ENCODE measurements at places on chromosomes 12 and 14.

- DNase-seq = peak; percentile 9
Observed at GRCh38 chr14:33839193-33840076, 111.4 kb downstream of the EGLN3 start.

GRCh38 chr12:19833775-19834501, 394.6 kb downstream of the AEBP2 start:
- no peak for DNase-seq

GRCh38 chr12:21571046-21571445, 33.6 kb downstream of the GYS2 start:
- DNase-seq = no peak

DNA sequence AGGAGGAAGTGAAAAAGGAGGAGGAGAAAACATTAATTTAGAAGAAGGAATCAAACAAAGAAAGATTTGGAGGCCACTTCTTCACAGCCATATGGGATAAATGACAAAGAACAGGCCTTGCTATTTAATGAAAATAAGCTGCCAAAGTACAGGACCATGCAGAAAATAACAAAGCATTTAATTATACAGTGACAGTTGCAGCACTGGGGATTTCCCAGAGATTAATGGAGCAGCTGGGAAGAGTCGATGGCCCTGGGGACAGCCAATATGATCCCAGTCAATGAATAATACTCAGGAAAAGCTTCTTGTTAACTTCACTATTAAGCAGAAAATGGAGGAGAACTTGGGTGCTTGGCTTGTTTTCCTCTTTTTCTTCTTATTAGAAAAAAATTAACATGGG, 34.6 kb downstream of the RERG start:
- DNase-seq = no peak

DNA sequence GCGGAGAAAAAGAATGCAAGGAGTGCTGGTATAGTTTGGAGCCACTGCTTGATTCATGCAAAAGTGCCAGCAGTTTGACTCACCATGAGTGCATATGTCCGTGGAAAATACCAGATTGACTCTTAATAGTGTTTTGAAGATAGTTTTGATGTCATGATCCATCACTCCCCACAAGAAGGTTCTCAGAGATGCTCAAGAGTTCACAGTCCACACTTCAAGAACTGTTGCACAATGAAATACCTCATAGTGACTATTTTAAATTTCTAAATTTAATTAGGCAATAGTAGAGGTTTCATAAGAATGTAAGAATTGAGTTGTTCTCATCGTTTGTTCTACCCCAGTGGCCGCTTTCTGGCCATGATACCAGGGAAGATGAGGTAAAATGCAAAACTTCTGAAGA, 286.6 kb upstream of the RGS6 start:
- no peak for DNase-seq

- peak; percentile 21 for DNase-seq
Observed at GRCh38 chr12:34218193-34219045, 196.1 kb downstream of the ALG10 start.

DNA sequence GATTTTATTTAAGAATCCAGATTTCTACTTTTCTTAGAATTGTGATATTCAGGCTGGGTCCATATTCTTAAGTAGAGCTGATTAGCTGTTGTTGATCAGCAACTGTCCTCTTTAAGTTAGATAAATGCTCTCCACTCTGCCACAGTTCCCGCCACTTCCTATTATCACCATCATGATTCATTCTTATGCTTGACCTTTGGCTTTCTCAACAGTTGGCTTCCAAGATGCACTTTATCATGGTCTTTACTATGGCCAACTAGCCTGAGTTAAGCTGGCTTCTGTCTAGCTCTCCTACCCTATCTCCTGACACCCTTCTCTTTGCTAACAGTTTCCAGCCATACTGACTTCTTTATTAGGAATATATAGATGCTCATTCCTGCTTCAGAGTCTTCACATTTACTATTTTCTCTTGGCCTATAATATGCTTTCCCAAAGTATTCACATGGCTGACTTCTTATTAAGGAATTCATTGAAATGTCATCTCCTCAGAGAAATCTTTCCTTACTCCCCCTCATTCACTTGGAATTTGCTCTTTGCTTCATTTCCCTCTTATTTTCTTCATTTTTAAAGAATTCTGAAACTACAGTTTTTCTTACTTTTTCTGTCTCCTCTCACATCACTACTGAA, 149.0 kb upstream of the IGF1 start:
- no peak for DNase-seq

GRCh38 chr12:124761871-124762270, 101.8 kb downstream of the SCARB1 start:
- no peak for DNase-seq

GRCh38 chr12:104213952-104214351, 1.6 kb upstream of the TXNRD1 start:
- no peak for DNase-seq

GRCh38 chr12:57571926-57572762, 18.8 kb upstream of the PIP4K2C start:
- DNase-seq = no peak

DNA sequence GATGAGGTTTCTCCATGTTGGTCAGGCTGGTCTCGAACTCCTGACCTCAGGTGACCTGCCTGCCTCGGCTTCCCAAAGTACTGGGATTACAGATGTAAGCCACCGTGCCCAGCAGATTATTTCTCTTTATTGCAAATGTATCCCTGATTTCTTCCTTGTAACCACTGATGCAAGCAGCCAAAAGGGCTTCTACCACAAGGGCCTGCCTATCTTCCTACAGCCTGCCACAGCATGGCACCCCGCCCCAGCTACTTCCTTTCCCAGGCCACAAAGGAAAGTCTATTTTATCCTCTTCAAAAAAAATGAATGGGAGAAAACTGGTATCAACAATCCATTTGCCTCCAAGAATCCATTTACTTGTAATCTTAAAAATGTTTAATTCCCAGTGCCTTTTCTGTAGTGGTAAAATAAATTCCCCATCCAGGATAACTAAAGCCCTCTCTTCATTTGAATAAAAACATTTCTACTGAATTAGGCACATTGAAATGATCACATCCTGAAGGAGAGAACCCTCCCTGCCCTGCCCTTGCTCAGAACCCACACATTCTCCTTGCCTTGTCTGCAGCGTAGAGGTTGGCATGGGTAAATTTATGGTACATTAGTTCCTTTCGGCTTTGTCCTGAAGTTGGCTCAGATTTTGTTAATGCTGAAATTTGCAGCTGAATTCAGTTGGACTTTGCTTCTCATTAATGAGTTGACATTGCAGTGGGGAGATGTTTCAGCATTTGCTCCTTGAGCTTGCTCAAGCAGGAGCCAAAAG, 19.2 kb downstream of the GPHB5 start:
- no peak for DNase-seq

- no peak for DNase-seq
Observed at GRCh38 chr12:68497702-68498101, 113.0 kb upstream of the RAP1B start.

- DNase-seq = no peak
Observed at GRCh38 chr12:29943683-29944082, 159.9 kb upstream of the TMTC1 start.

DNA sequence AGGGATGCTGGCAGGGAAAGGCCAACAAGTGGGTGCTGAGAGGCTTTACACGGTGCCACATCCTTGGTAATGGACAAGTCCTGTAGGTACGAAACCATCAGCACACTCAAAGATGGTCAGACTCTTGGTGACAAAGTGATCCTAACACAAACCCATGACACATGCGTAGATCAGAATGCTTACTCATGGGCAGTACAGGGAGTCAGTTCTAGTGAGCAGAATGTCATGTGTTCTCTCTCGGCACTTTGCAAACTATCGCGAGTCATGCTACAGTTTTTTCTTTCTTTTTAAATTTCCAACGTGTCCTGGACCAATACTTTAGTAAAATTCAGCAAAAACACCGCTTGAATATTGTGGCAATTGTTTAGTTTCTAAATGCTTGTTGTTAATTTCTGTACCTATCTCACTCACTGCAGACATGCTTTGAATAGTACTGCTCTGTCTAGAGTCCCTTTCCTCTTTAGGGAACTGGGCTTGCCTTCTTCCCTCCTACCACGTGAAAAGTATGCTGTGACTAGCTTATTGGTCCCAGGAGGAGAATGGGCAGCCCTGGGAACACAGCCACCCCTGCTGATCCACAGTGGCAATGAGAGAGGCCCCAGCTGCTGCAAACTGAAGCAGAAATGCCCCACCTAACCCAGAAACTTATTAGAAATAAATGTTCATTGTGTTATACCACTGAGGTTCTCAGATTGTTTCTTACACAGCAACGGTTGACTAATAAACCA, 62.4 kb downstream of the UBR7 start:
- DNase-seq = no peak

DNA sequence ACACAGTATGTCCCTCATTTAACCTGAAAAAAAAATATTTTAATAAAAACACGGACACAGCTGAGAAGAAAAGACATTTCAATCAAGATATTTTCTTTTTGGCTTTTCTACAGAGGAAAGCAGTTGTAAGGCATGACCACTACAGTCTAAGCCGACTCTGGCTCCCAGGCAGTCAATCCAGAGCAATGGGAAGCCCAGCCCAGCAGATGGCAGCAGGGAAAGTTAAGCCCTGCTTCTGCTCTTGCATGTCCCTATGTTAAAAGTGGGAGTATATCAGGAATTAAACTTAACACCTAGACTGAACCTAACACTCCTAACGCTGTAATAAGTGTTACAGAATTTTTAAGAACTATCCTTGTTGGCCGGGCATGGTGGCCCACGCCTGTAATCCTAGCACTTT, 19.5 kb upstream of the HAL start:
- no peak for DNase-seq

GRCh38 chr14:98325761-98326160, 946.2 kb downstream of the BCL11B start:
- DNase-seq = no peak

DNA sequence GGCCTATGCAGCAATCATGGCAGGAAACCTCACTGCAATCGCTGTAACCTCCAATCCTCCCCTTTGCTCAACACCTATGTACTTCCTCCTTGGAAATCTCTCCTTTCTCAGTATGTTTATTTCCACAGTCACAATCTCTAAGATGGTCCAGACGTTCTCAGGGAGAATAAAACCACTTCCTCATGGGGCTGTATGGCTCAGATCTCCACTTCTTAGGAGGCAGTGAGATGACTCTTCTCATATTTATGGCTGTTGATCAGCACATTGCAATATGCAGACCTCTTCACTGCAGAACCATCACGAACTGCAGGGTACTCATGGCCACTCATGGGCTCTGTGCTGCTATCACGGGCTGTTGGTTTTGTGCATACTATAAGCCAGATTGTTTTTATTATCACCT, 17.1 kb upstream of the OR4K17 start:
- DNase-seq = no peak

DNA sequence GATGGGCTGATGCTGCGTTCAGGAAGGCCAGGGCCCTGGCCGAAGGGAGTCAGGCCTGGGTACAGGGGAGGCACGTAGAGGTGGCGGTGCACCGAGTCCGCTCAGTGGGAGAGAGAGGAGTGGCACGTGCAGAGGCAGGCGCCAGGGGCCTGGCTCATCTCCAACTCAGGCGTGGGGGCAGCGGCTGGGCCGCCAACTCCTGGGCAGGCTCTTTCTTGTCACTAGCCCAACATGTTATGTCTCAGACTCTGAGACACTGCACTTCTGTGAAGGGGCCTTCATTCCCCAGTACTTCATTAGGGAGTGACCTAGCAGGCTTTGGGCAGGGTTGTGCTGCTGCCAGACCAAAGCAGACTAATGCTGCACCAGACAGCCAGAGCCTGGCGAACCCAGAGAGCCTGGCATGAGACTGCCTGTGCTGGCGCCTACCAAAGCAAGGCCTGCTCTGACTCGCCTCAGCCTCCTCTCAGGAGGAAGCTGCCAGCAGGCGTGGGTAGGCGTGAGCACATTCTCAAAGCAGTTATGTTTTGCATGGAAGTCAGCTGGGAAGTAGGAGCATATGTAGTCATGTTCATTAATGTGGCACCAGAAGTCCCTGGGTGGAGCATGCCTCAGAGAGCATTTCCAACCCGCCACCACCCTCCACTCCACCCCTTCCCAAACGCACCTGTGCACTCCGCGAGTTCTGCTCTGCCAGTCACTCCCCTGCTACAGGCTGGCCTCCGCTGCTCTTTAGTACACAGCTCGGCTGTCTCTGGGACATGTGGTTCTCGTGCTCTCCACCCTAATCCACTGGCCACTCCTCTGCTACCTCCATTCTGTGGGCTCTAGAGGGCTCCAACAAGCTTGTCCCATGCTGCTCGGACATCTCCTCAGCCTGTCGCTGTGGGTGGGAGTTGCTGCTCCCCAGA, 9.7 kb downstream of the CKB start:
- DNase-seq = no peak

GRCh38 chr12:66163289-66163688, 6.5 kb downstream of the TMBIM4 start:
- no peak for DNase-seq

GRCh38 chr12:30969606-30970395, 43.3 kb downstream of the TSPAN11 start:
- DNase-seq = no peak

GRCh38 chr12:13597837-13598236, 383.6 kb downstream of the GRIN2B start:
- no peak for DNase-seq

DNA sequence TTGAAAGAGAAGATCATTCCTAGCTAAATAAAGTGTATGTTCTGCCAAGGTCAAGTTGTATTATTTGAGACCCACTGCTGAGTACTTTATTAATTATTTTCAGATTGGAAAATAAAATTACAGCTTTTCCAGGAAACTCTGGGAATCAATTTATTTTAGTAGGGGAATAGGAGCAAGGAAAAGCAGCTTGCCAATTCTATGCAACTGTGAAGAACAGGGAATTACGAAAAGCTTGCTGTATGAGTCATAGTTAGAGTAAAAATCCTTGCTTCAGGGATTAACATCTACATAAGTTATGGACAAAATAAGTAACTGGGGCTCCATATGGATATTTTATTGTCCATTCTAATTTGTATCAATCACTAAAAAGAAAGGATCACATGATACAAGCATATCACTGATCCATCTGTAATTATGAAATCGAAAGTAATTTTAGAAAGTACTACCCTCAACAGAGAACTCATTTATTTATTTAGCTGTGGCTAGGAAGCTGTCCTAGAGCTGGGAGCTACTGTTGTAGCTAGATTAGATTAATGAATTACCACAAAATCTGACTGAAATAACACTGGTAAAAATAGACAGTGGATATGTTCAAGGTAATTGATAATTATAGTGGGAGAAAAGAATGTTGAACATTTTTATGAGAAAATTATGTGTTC, 303.5 kb upstream of the NPAS3 start:
- DNase-seq = no peak

- no peak for DNase-seq
Observed at GRCh38 chr14:78586681-78587080, 416.5 kb downstream of the NRXN3 start.

GRCh38 chr12:111881716-111882115, 39.7 kb downstream of the MAPKAPK5 start:
- DNase-seq = no peak

DNA sequence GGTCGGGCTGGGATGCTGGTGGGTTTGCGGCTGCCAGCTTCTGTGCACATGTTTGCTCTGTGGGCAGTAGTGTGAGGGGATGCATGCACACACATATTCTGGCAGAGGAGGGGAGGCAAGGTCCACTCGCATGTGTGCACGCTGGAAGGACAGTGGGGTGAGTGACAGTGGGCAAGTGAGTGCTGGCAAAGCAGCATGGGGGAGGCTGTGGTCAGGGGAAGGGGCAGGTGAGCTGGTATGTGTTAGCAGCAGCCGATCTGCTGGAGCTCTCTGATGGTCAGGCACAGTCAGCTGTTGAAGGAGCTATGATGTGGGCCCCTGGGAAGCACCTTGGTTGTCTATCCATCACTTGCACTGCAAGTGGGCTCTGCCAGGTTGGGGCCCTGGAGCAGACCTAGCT, 170.3 kb downstream of the NTS start:
- no peak for DNase-seq

All from hematopoietic multipotent progenitor cell (in vitro differentiated cells).